H1 (cell line): ENCODE measurements at places on chromosomes 1 and 21. TPM values are rescaled to one million over a fixed set of nuclear protein-coding genes. Genes with fewer than 3 reads are reported as not detected.

GRCh38 chr1:86288586-86289147, 107.5 kb downstream of the ODF2L start:
- no peak for DNase-seq
- H3K4me1 ChIP-seq, result no peaks in the 10 kb centered on the region
- no peaks in the 10 kb centered on the region for H3K36me3 ChIP-seq
- no peak overlapping the region for H3K27ac ChIP-seq
- no peaks in the 10 kb centered on the region for H3K27me3 ChIP-seq

- H3K4me3 ChIP-seq, result no peak overlapping the region
- no peak for DNase-seq
- H3K27ac ChIP-seq, result no peak overlapping the region
- no peaks in the 10 kb centered on the region for H3K27me3 ChIP-seq
- no peaks in the 10 kb centered on the region for H3K4me1 ChIP-seq
Measured at GRCh38 chr1:2784854-2785630, 16.5 kb downstream of the TTC34 start.

Gene OSCP1
- total RNA-seq, result 1.4 and 1.8 TPM in 2 replicates

DNA sequence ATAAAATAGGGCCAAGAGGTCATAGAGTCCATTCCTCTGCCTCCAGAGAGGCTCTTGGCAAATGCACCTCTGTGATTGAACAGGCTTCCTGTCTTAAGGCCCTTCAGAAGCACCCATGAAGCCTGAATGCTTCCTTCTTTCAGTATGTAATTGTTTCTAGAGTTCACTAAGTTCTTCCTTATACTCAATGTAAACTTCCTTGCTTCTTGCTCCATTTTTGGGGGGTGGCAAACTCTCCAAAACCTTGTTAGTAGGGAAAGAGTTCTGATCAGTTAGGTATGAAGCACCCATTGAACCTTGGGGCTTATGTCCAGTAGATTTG, 102.3 kb upstream of the LPGAT1 start:
- no peaks in the 10 kb centered on the region for H3K36me3 ChIP-seq
- no peak overlapping the region for H3K27ac ChIP-seq
- no peak overlapping the region for H3K4me3 ChIP-seq
- no peaks in the 10 kb centered on the region for H3K27me3 ChIP-seq
- peaks cover 8% of the 10 kb centered on the region for H3K4me1 ChIP-seq

DNA sequence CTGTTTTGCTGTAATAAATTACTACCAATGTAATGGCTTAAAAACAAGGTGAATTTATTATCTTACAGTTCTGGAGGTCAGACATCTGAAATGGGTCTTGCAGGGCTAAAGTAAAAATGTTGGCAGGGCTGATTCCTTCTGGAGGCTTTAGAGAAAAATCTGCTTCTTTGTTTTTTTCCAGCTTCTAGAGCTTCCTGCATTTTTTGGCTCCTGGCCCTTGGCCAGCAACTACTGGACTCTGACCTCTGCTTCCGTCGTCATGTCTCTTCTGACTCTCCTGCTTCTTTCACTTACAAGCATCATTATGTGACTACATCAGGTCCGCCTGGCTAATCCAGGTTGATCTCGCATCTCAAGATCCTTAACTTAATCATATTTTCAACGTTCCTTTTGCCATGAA, 350.9 kb downstream of the S1PR1 start:
- H3K36me3 ChIP-seq, result no peaks in the 10 kb centered on the region
- no peak for DNase-seq
- no peaks in the 10 kb centered on the region for H3K4me1 ChIP-seq

GRCh38 chr1:99445486-99445885, 181.2 kb downstream of the PLPPR4 start:
- no peaks in the 10 kb centered on the region for H3K27me3 ChIP-seq
- H3K4me3 ChIP-seq, result no peak overlapping the region
- H3K4me1 ChIP-seq, result no peaks in the 10 kb centered on the region
- DNase-seq, result no peak
- H3K36me3 ChIP-seq, result no peaks in the 10 kb centered on the region

Gene EDARADD
- total RNA-seq, result 6.1 and 7.0 TPM in 2 replicates

DNA sequence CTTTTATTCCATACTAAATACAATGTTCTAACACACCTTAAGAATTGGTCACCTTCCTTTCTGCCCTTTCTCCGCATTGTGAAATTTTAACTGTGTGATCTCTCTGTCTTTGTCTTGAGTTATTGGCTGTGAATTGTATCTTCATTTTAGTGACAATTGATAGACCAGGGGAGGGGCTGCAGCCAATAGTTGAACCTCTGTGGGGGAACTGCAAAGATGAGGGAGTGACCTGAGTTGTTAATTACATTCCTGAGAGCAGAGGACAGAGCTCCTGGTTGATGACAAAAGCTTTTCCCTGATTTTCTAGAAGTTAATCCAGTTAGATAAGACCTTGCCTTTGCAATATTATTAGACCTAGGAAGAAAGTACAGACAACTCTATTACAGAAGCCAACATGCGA, 1535.7 kb downstream of the BRINP3 start:
- H3K27ac ChIP-seq, result no peak overlapping the region
- H3K27me3 ChIP-seq, result no peaks in the 10 kb centered on the region
- DNase-seq, result no peak
- peaks cover 4% of the 10 kb centered on the region; the same call in 1 of the 2 replicates for H3K4me1 ChIP-seq

DNA sequence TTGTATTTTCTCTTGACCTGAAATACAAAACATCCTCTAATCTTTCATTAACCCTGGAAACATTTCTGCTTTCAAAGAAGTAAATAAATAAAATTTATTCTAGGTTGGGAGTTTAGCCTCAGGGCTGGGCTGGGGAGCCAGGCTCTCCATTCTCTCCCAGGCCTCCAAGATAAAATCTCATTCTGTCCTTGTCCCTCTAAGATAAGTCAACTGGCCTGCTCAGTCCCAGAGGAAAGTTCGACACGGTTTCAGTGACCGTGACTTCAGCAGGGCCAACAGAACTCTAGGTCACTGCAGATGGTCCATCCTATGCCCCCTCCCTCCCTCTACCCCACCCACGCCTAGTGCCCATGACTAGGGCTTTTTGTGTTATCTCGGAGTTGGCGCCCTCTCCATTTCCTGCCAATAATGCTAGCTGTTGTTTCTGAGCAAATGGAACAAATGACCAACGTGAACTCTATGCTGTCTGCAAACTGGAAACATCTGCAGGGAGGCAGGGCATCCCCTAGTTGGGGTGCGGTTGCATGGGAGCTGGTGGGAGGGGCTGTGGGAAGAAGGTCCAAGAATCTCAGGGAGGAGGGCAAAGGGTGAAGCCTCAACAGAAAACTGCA, 10.1 kb upstream of the ADORA3 start:
- H3K27me3 ChIP-seq, result no peaks in the 10 kb centered on the region
- no peak for DNase-seq
- H3K36me3 ChIP-seq, result no peaks in the 10 kb centered on the region
- no peak overlapping the region for H3K4me3 ChIP-seq

GRCh38 chr1:157540160-157540748, 12.1 kb downstream of the FCRL5 start:
- H3K27ac ChIP-seq, result peak overlapping the region; percentile 62; the same call in 1 of the 2 replicates
- peaks cover 5% of the 10 kb centered on the region for H3K4me1 ChIP-seq
- no peak for DNase-seq
- H3K36me3 ChIP-seq, result no peaks in the 10 kb centered on the region; the same call in 1 of the 2 replicates
- H3K27me3 ChIP-seq, result no peaks in the 10 kb centered on the region

DNA sequence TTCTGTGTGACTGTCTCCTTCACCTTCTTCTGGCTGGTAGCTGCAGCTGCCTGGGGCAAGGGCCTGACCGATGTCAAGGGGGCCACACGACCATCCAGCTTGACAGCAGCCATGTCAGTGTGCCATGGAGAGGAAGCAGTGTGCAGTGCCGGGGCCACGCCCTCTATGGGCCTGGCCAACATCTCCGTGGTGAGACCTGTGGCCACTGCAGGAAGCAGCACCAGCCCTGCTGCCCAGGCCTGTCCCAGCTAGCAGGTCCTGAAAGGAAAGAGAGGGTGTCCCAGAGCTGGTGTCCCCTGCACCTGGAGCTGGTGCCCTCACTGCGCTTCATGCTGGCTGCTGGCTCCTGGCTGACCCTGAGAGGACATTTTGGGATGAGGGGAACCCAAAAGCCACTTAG, 5.9 kb upstream of the ATXN7L2 start:
- peaks cover 5% of the 10 kb centered on the region; the same call in 1 of the 2 replicates for H3K27me3 ChIP-seq
- H3K4me1 ChIP-seq, result no peaks in the 10 kb centered on the region
